ENCODE measurements at places on chromosomes 1 and 21.

GRCh38 chr1:35931446-35932157 lies 697 bp downstream of the AGO3 start:
- peak; percentile 78 for DNase-seq

GRCh38 chr21:25421321-25422028 lies 185.8 kb downstream of the MRPL39 start:
- DNase-seq, result peak; percentile 53

DNA sequence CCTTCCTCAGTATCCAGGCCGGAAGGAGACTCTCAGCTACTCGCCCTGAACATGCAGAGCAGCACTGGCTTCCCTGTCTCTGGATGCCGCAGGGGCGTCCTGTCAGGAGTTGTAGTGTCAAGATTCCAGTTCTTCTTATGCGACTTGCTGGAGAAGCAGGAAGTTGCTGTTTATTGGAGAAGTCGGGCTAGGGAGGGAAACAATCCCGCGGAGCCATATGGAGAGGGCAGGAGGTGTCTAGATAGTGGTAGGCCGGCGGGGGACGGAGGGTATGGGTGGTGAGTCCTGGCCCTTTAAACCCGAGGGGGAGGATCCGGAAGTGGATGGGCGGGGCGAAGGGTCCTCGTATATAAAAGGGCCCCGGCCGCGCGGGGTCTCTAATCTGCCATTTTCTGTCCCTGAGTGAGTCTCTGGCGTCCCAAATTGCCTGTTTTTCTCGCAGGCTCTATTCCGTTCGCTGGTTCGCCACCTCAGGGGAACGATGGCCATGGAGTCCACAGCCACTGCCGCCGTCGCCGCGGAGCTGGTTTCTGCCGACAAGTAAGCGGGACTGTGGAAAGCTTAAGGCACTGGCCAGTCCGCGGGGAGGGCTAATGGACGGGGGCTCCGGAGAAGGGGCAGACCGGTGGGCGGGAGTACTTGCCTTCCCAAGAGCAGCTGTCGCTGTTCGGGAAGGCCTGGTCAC lies at the start of gene NASP:
Gene NASP, plus strand, starts transcription at position 376 of the 685 bp plus-strand sequence. Its CDS starts 106 bp downstream, at position 482.
- DNase-seq, result peak; percentile 91

GRCh38 chr1:152517237-152517811 lies 3.0 kb downstream of the CRCT1 start:
- no peak for DNase-seq

- DNase-seq, result no peak
Observed at GRCh38 chr1:118118873-118119463, 66.1 kb downstream of the SPAG17 start.

- DNase-seq, result no peak
Observed at GRCh38 chr21:45631540-45631939, 12.0 kb upstream of the PCBP3 start.

- peak; percentile 78 for DNase-seq
Observed at GRCh38 chr1:150548632-150549495, at the start of gene ADAMTSL4. ADAMTSL4 (plus strand) TSS chr1:150549408; CDS start chr1:150552289, 2,881 bp downstream.
